ENCODE measurements at places on chromosomes 4 and X.

- no peak for DNase-seq
Measured at GRCh38 chr4:17138847-17139246, 240.4 kb upstream of the LDB2 start.

DNA sequence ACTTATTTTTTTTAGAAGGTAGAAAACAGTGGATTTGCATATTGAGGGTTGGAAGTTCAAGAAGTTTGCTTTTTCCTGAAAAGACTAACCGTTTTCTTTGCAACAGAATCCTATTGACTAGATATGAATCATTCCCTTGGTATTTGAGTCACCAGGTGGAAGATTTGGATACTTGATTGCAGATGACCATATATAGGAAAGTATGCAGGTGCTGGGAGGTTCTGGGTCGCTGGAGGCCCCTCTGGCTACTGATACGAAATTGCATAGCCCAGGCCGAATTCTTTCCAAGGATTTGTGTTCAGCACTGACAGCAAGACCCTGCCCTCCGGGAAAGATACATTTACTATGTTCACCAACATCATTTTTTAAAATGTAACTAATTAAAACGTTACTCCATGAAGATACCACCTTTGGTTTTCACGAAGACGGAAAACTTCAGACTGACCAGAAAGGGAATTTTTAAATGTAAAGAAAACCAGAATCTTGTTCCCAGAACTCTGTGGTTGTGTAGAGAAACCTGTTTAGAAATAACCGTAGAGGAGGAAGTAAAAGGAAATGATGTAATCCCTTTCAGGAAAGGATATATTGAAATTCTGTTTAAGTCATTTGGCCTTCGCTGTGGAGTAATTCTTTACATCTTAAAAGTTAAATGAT is 946 bp downstream of the ANXA3 start:
- DNase-seq: no peak

DNA sequence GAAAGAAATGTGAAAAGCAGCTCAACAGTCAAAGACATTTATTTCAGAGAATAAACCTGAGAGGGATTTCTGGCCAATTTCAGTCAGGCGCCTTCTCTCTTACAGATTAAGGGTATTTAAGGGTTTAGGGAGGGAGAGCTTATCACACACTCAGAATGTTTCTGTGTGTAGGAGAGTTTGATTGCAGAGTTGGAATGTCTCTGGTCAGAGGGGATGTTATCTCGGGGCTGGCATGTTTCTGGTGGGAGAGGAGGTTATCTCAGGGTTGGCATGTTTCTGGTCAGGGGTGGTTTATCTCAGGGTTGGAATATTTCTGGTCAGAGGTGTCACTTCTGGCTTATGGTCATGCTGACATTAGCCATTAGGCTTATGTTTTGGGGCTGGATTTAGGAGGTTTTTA is 1920.5 kb upstream of the PCDH7 start:
- DNase-seq: no peak

- no peak for DNase-seq
Measured at GRCh38 chr4:143178923-143179322, 5.8 kb upstream of the USP38 start.
